ENCODE measurements at places on chromosomes 1 and 21. TPM values are rescaled to one million over a fixed set of nuclear protein-coding genes. Genes with fewer than 3 reads are reported as not detected.

- 0 out of 2 replicates have a peak, but pooled peaks cover 1% of the 10 kb centered on the region for H3K4me1 ChIP-seq
- H3K27ac ChIP-seq: no peak overlapping the region
- no peaks in the 10 kb centered on the region for H3K36me3 ChIP-seq
- H3K27me3 ChIP-seq: no peaks in the 10 kb centered on the region
- peak overlapping the region; percentile 33 for H3K4me3 ChIP-seq
Measured at GRCh38 chr1:200488375-200489165, 78.7 kb upstream of the ZNF281 start.

DNA sequence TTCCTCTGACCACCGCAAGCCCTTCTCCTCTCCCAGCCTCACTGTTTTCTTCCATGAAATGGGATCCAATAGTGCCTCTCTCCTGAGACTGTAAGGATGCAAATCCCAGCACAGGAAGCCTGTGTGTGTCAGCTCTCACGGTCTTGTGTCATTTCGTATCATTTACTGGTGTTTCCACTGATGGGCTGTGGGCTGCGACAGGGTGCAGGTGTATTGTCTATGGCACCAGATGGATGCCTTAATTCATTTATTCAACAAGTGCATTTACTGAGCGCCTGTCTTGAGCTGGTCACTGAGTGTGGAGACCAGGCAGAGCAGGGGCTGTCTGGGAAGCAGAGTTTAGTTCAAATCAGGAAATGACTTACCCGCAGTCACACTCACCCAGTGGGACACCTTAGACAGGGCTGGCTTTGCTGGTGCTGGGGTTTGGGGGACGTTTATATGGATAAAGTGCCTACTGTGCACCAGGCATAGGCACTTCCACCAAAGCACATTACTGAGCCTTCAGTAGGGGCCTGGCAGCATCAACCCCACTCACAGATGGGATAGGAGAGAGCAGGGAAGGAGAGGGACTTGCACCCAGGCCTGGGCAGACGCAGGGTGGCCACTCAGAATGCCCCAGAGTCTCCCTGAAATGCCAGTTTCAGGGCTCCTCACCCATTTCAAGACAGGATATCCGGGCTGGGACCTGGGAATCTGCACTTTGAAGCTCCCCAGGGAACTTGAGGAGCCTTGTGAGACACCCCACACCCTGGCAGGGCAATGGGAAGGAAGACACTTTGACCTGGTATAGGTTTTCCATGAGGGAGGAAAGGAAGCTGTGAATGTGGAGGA, 398.9 kb downstream of the MATN1 start:
- no peak overlapping the region for H3K4me3 ChIP-seq
- no peak overlapping the region for H3K27ac ChIP-seq
- DNase-seq: no peak
- no peaks in the 10 kb centered on the region for H3K36me3 ChIP-seq

GRCh38 chr1:156860628-156861423, at the start of gene NTRK1:
Gene NTRK1, plus strand, starts transcription at chr1:156860865. Its CDS starts 70 bp downstream, at chr1:156860935.
- H3K4me1 ChIP-seq: peaks cover 15% of the 10 kb centered on the region
- no peak within 1 kb of the TSS for H3K27ac ChIP-seq
- no peak for DNase-seq
- peak within 1 kb of the TSS; percentile 62 for H3K4me3 ChIP-seq

DNA sequence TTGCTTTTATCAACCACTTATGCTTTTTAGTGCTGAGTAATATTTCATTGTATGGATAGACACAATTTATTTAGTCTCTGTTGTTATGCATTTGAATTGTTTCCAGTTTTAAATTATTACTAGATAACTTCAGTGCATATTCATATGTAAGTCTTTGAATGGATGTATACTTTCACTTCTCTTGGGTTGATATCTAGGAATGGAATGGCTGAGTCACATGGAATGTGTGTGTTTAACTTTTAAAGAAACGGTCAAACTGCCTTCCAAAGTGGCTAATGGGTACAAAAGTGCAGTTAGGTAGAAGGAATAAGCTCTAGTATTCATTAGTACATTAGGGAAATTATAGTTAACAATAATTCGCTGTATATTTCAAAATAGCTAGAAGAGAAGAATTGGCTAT, 82.4 kb downstream of the NPHS2 start:
- no peak overlapping the region for H3K4me3 ChIP-seq
- H3K27me3 ChIP-seq: no peaks in the 10 kb centered on the region
- DNase-seq: no peak
- H3K36me3 ChIP-seq: no peaks in the 10 kb centered on the region

DNA sequence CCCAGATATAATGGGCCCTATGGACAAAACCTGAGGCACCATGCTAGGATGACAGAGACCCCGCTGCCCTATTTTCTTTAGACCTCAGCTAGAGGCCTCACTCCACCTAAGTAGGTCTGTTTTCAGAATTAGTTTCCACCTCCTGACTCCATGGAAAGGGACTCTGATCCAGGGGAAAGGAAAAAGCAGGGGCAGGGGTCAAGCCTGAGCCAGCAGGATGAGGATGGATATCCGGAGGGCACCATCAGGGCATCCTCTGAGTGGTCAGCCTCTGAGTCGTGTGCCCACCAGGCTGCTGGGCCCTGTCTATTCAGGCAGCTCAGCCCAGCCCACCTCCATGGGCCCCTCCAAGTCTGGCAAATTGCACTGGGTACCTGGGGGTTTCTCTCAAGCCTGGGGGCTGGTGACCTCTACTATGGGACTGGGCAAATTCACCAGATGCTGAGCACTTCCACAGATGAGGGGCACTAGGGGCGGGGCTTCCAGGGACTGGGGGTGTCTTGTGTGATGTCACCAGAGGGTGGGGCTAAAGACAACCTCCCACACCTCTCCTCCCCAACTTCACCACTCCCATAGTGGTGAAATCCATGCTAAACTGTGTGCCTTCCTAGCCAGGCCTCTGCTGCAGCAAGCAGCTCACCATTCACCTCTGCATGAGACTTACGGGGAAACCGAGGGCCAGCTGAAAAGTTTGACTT, 5.5 kb downstream of the PAQR7 start:
- no peak overlapping the region for H3K4me3 ChIP-seq
- no peak for DNase-seq
- no peak overlapping the region for H3K27ac ChIP-seq
- no peaks in the 10 kb centered on the region for H3K36me3 ChIP-seq
- H3K4me1 ChIP-seq: peaks cover 19% of the 10 kb centered on the region
- H3K27me3 ChIP-seq: no peaks in the 10 kb centered on the region

GRCh38 chr1:118266436-118266835, 81.4 kb upstream of the SPAG17 start:
- no peak overlapping the region for H3K4me3 ChIP-seq
- H3K27me3 ChIP-seq: no peaks in the 10 kb centered on the region
- H3K4me1 ChIP-seq: no peaks in the 10 kb centered on the region
- H3K27ac ChIP-seq: no peak overlapping the region

DNA sequence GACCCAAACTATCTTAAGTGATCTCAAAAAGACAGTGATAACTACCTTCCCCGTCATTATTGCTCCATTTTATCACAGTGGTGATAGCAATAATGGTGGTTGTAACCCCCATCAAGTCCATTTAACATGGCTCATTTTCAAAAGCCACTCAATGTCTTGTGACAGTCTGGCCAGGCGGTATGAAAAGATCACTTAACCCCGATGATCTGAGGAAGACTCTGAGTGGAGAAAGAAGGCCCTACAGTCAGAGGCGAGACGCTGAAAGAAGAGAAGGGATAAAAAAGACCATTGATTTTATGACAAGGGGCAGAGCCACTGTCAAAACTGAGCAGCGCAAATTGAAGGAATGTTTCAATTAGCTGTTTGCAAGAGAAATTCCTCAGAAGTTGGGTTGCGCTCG, 417.2 kb upstream of the PBX1 start:
- DNase-seq: no peak
- no peak overlapping the region for H3K4me3 ChIP-seq
- no peaks in the 10 kb centered on the region for H3K27me3 ChIP-seq

- H3K36me3 ChIP-seq: no peaks in the 10 kb centered on the region
- H3K27me3 ChIP-seq: no peaks in the 10 kb centered on the region
- H3K4me1 ChIP-seq: no peaks in the 10 kb centered on the region
- H3K4me3 ChIP-seq: no peak overlapping the region
- DNase-seq: no peak
Measured at GRCh38 chr1:1989789-1990188, 13.8 kb downstream of the CFAP74 start.

DNA sequence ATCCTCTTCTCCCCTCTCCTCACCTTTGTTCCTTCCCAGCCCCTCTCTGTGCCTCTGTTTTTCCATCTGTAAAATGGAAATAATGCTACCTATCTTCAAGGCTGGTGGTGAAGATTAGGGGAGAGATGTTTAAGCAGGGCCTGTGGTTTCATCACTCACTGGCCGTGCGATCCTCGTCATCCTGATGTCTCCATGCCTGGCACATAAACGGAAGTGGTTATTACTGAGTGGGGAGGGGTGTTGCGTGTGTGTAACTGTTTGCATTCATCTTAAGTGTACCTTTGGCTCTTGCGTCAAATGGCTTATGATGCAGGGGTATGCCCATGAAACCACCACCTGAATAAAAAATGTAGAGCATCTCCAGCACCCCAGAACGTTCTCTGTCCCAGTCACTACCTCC, 17.2 kb upstream of the C1QA start:
- H3K4me1 ChIP-seq: peaks cover 5% of the 10 kb centered on the region
- no peak for DNase-seq
- H3K4me3 ChIP-seq: no peak overlapping the region
- no peaks in the 10 kb centered on the region for H3K27me3 ChIP-seq
- H3K36me3 ChIP-seq: no peaks in the 10 kb centered on the region

GRCh38 chr1:97571760-97572159, 349.1 kb downstream of the DPYD start:
- no peaks in the 10 kb centered on the region for H3K36me3 ChIP-seq
- no peaks in the 10 kb centered on the region for H3K4me1 ChIP-seq
- H3K27ac ChIP-seq: no peak overlapping the region
- H3K4me3 ChIP-seq: no peak overlapping the region
- H3K27me3 ChIP-seq: no peaks in the 10 kb centered on the region

GRCh38 chr1:155179112-155180031, 5.7 kb downstream of the TRIM46 start:
- H3K27me3 ChIP-seq: no peaks in the 10 kb centered on the region
- H3K27ac ChIP-seq: no peak overlapping the region

DNA sequence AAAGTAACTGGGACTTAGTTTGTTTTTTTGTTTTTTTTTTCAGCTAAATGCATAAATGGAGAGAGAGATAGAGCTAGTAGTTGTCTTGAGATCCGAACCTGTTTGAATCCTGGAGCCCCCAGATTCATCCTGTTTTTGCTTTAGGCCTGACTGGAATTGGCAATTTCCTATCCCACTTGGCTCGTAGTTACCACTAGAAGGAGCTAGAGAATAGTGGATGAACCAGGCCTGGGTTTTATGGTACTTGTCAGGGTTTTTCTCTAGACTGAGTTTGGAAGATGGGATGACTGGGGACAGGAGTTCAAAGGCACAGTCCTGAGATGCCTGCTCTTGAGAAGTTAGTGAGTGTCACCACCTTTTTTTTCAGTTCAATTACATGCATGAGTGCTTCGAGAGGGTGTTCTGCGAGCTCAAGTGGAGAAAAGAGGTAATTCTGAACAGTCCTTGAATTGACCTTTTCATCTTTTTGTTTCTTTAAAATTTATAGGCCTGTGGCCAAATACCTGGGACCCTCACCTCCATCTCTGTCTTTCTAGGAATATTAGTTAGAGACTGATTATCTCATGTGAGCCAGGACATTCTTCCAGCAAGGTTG, 23.4 kb downstream of the CELF3 start:
- no peaks in the 10 kb centered on the region for H3K4me1 ChIP-seq
- DNase-seq: no peak

DNA sequence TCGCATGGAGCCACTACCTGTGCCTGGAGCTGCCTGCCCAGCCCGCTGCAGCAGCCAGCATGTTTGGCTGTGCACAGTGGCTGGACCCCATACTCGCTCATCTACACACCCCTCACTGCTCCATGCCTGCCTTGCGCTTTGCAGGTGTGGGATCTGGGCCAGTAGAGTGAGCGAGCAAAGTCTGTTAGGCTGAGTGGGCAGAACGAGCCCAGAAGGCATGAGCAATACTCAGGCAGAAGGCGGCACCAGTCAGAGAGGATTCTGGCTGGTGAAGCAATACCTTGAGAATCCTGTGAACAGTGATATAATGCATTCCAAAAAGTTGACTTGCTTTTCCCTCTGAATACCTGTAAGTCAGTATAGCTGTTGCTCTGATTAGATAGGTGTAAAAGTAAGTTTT, 816.4 kb downstream of the KCNT2 start:
- DNase-seq: no peak
- H3K36me3 ChIP-seq: no peaks in the 10 kb centered on the region
- H3K4me3 ChIP-seq: no peak overlapping the region

DNA sequence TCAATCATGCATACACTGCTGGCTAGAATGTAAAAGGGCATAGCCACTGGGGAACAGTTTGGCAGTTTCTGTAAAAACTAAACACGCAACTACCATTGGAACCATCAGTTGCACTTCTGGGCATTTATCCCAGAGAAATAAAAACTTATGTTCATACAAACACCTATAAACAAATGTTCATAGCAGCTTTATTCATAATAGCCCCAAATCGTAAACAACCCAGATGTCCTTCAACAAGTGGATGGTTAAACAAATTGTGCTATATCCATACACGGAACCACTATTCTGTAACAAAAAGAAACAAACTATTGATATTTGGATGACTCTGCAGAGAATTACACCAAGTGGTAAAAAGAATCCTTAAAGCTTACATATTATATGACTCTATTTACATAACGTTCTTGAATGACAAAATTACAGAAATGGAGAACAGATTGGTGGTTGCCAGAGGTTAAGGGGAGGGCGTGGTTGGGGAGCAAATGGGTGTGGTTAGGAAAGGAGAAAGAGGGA, 22.8 kb downstream of the LACTBL1 start:
- H3K27me3 ChIP-seq: no peaks in the 10 kb centered on the region
- no peak overlapping the region for H3K27ac ChIP-seq
- DNase-seq: no peak
- no peak overlapping the region for H3K4me3 ChIP-seq
- no peaks in the 10 kb centered on the region for H3K36me3 ChIP-seq

DNA sequence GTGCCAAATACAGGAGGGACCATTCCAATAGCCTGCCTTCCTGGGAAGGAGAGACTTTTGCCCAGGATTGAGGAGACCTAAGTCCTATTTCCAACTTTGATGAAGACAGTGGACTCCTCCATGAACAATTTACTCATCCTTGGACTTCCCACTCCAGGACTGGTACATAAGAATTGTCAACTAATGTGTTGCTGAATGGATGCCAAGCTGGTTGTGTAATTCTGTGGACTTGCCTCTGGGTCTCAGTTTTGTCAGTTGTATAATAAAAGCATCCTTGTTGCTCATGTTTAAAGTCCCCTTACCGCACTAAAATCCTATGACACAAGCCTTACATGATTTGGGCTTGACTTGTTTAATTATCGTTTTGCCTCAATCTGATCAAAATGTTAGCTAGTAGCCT, 13.2 kb upstream of the ZP4 start:
- H3K4me3 ChIP-seq: no peak overlapping the region
- H3K36me3 ChIP-seq: no peaks in the 10 kb centered on the region
- H3K27me3 ChIP-seq: no peaks in the 10 kb centered on the region
- H3K4me1 ChIP-seq: no peaks in the 10 kb centered on the region

GRCh38 chr1:53619367-53620060, 119.5 kb downstream of the GLIS1 start:
- no peaks in the 10 kb centered on the region for H3K4me1 ChIP-seq
- H3K27me3 ChIP-seq: no peaks in the 10 kb centered on the region
- H3K27ac ChIP-seq: no peak overlapping the region
- H3K36me3 ChIP-seq: no peaks in the 10 kb centered on the region
- no peak overlapping the region for H3K4me3 ChIP-seq

- H3K36me3 ChIP-seq: no peaks in the 10 kb centered on the region
- no peak overlapping the region for H3K27ac ChIP-seq
- no peaks in the 10 kb centered on the region for H3K27me3 ChIP-seq
- no peak overlapping the region for H3K4me3 ChIP-seq
- DNase-seq: no peak
Measured at GRCh38 chr1:115168026-115168425, 78.7 kb upstream of the TSPAN2 start.

The FCRL5 gene
- 1.0 TPM for total RNA-seq

The S100A2 gene
- total RNA-seq: 2.0 TPM

The KLF17 gene
- not detected for total RNA-seq

The FCN3 gene
- total RNA-seq: not detected
